ENCODE measurements at places on chromosomes 1 and 21.

DNA sequence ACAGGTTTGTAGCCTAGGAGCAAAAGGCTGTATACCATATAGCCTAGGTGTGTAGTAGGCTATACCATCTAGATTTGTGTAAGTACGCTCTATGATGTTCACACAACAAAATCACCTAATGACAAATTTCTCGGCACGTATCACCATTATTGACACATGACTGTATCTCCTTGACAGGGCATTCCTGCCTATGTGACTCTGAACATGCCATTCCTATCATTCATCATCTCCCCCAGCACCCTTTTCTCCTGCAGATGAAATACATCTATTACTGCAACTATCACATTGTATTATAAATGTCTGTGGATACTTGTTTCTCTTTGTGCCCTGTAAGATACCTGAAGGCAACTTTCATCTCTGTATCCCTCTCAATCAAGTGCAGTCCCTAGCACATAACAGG, 29.9 kb downstream of the TP53BP2 start:
- DNase-seq, result no peak

GRCh38 chr1:182608845-182609610, 4.8 kb upstream of the RGS16 start:
- DNase-seq, result no peak

DNA sequence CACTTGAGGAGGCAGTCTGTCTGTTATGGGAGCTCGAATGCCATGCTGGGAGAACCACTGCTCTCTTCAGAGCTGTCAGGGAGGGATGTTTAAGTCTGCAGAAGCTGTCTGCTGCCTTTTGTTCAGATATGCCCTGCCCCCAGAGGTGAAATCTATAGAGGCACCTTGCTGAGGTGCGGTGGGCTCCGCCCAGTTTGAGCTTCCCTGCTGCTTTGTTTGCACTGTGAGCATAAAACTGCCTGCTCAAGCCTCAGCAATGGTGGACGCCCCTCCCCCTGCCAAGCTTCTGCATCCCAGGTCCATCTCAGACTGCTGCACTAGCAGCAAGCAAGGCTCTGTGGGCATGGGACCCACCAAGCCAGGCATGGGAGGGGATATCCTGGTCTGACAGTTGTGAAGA, 247.5 kb downstream of the LMX1A start:
- DNase-seq, result no peak

DNA sequence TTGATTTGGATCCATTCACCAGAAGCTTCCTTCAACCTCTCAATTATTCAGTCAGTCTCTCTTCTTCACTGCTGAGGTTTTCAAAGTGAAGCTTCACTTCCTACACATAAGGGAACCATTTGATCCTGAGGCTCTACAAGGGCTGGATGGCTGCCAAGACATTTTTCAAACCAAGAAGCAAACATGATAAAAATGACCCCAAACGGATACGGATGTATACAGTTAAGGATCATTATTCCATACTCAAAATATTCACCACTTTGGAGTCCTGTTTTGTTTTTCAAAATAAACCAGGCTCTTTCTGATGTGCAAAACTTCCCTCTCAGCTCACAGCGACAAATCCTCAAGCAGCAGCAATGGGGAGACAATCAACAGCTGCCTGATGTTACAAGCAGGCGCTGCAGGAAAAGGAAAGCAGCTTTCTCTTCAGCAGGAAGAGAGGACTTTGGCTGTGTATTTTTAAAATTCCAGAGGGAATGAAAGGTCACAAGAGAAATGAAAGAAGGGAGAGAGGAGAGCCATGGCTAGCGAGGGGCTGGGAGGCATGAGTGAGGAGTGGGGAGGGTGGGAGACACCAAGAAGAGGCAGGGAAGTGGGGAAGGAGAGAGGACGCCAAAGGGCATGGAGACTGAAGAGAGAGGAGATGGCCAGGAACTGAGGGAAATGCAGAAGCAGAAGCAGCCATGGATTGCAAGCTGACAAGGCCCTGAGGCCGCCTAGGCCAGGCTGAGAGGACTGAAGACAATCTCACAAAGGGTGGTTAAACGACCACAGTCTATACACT, 145.4 kb downstream of the SLC45A1 start:
- DNase-seq, result no peak

DNA sequence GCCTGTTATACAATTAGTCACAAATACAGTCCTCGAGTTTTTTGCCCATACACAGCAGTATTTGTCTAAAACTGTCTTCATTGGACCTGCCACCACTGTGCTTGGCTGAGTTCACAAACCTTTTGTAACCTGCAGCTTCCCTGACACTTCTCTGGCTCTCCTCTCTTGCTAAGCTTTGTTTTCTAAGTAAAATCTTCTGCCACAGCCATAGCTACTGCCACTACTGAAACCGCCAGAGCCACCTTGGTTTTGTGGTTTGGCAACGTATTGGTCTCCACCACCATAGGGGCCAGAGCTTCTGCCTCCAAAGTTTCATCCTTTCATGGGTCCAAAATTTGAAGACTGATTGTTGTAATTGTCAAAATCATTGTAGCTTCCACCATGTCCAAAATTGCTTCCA, 668.2 kb upstream of the BRINP3 start:
- no peak for DNase-seq

GRCh38 chr21:34313116-34313515, 50.7 kb upstream of the KCNE2 start:
- no peak for DNase-seq

DNA sequence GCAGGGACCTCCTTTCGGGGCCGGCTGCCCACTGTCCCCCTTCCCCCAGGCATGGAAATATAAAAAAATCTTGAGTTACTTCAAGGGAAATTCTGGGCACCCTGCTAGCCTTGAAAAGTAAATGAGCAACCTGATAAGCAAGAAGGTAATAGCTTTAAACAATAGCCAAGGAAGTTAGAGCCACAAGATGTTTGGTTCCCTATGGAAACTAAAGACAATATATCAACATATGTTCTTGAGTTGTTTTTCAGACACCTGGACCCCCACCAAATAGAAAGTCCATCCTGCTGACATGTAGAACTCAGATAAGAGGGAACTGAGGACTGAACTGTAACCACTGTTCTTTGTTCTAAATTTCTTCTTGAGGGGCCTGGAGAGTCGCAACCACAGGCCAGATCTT, 19.3 kb upstream of the SLC35A3 start:
- no peak for DNase-seq

GRCh38 chr1:200980873-200981272, 42.6 kb downstream of the KIF21B start:
- DNase-seq, result no peak

- DNase-seq, result no peak
Measured at GRCh38 chr1:174550296-174550695, 102.5 kb downstream of the GPR52 start.

GRCh38 chr1:67761091-67761490, 72.2 kb downstream of the GNG12 start:
- DNase-seq, result no peak

DNA sequence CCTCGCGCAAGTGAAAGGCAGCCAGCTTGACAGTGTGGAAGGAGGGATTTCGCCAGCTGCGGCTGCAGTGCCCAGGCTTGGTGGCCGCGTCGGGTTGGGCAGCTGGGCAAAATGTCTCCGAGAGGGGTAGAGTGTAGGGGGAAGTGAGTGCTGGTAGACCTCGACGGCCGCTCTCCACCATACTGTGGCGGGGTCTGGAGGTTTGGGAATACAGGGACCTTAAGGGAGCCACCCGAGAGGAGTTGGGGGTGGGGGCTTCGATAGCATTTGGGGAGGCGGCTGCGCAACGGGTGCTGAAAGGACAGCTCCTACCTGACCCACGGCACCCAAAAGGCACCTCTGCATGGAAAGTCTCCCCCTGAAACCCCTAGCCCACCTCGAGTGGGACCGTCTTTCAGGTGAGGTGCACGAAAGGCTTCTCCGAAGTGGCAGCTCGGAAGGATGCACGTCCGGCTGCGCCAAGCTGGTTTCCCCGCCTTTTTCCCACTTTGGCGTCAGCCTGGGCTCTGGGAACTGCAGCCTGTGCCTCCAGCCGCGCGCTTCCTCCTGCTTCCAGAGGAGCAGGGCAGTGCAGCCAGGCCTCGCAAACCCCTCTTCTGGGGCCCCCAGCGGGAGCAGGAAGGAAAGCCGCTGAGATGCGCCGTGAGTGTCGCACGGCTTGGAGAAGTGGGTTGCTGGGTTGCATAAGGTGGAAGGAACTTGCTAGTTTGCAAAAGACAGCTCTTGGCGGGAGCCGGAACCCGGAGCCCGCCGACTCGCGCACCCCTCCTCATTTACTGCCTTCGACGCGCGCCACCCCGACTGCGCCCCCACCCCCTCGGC, 531 bp upstream of the HMGN2 start:
- DNase-seq, result peak; percentile 84

DNA sequence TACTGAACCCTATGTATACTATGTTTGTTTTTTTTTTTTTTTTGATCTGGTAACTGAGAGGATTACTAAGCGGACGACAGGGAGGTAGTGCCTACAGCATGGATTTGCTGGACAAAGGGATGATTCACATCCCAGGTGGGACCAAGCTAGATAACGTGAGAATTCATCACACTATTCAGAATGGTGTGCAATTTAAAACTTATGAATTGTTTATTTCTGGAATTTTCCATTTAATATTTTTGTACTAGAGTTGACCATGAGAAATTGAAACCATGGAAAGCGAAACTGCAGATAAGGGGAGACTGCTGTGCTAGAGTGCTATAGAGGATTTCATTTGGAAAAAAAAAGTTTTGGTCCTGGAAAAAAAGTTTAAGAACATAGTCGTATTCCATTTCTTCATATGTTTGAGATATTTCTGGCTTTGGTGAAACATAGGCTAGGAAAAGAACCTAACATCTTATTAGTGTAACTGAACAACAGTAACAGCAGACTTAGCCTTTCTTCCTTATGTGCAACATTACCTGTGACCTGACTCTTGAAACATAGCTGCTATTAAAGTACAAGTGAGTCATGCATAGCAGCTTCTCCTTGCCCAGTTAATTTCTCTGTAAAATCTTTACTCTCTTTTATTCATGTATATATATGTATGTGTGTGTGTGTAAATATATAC, 202.5 kb downstream of the FGGY start:
- no peak for DNase-seq

DNA sequence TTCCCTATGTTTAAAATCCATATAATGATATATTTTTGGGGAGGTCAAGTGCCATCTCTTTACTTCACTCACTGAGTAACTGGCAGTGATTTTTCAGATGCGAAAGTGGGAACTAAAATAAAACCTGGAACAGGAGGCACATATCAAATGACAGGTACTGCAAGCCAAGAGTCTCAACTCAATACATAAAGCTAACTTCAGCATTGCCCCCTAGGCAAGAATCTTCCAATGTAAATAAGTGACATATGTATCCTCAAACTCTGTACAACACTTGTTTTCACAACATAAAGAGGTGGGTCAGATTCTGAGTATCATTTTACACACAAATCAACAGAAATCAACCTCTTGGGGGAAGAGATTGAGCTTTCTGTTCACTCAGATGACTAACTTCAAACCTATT, 18.1 kb downstream of the DCAF8 start:
- no peak for DNase-seq

DNA sequence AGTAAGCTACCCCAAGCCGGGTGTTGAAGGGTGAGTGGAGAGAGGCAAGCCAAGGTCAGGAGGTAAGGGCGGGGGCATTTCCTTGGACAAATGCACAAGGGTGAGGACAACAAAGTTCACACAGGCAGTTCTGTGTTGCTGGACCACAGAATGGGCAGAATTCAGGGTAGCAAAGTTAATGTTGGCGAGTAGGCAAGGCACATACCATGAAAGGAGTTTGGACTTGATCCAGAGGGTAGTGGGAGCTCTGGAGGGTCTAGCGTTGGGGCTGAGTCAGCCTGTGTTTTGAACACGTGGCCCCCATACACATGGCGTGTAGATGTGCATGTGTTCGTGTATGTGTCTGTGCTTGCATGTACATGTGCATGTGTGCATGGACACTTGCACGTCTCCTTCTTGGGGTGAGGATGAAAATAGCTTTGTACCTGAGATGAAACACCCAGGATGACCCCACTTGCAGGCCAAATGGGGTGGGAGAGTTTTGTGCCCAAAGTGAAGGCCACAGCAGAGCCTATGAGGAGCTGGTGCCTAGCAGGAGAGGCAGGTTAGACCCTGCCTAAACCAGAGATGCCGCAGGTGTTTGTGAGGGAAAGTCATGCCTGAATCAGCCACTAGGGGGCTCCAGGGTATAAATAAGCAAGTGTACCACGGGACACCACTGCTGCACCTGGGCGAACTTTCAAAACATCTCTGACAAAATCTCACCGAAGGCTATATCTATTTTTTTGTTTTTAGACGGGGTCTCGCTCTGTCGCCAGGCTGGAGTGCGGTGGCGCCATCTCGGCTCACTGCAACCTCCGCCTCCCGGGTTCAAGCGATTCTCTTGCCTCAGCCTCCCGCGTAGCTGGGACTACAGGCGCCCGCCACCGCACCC, 21.8 kb downstream of the SLC27A3 start:
- no peak for DNase-seq

- DNase-seq, result no peak
Measured at GRCh38 chr1:15385420-15385819, 24.3 kb upstream of the EFHD2 start.

DNA sequence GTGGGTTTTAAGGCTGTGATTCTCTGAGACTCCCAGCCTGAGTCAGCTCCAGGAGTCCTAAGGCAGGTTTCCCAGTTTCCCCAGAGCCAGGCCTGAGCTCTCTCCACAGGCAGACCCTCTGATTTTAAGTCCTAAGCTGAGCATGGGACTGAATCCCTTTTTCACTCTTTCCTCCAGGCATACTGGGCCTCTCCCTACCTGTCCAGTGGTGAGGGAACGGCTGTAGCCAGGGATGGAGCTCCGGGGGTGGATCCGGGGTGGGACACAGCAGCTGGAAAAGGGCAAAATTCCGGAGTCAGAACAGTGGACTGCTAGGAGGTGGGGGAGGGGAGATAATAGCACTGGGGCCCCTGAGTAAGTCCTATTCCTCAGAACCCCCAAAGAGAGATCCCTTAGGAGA, 30.0 kb downstream of the DLGAP3 start:
- no peak for DNase-seq

GRCh38 chr1:45205011-45205909, 1.1 kb downstream of the ZSWIM5 start:
- no peak for DNase-seq

DNA sequence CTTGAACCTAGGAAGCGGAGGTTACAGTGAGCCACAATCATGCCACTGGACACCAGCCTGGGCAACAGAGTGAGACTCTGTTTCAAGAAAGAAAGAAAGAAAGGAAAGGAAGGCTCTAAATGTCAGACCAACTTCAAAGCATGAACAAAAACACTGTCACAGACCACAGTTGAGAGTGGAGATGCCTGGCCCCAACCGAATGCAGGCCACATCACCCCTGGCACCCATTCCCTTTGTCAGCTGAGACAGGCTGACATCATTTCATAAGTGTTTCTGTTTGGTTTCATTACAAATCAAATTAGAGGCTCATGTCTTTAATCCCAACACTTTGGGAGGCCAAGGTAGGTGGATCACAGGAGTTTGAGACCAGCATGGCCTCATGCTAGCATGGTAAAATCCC, 28.6 kb upstream of the NADK start:
- DNase-seq, result no peak

GRCh38 chr21:30329203-30329875, 8.2 kb downstream of the KRTAP27-1 start:
- no peak for DNase-seq

GRCh38 chr1:211236633-211237320, 22.4 kb upstream of the RCOR3 start:
- no peak for DNase-seq
